ENCODE measurements at places on chromosomes 16 and 17. TPM values are rescaled to one million over a fixed set of nuclear protein-coding genes. Genes with fewer than 3 reads are reported as not detected.

Gene KRTAP4-8
- not detected for polyA plus RNA-seq

Gene KRT33B
- polyA plus RNA-seq: not detected

Gene ASB16
- 1.7 TPM for polyA plus RNA-seq

Gene XPO6
- 91.7 TPM for polyA plus RNA-seq

Gene POLDIP2
- 97.9 TPM for polyA plus RNA-seq

Gene CD300LG
- polyA plus RNA-seq: 0.79 TPM

Gene PAFAH1B1
- polyA plus RNA-seq: 169 TPM

- DNase-seq: no peak
Measured at GRCh38 chr16:82639666-82640336, 13.0 kb downstream of the CDH13 start.

GRCh38 chr16:88444826-88445582, 8.1 kb upstream of the ZFPM1 start:
- no peak for DNase-seq

DNA sequence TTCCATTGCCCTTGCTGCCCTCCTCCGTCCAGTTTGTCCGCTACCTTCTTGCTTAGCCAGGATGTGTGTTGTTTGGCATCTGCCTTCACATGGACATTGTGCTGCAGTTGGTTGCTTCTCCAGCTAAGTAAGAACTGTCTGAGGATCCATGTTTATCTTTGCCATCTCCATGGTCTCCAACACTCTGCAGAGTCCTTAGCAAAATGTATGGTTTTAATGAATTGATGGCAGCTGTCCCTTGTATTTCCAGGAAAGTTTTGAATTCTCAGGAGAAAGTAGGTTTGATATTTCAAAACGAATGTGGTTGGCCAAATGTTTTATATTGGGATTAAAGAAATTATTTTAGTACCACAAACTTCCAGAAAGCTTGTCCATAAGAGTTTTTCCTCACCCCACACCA, 160.9 kb downstream of the SPECC1 start:
- DNase-seq: no peak

DNA sequence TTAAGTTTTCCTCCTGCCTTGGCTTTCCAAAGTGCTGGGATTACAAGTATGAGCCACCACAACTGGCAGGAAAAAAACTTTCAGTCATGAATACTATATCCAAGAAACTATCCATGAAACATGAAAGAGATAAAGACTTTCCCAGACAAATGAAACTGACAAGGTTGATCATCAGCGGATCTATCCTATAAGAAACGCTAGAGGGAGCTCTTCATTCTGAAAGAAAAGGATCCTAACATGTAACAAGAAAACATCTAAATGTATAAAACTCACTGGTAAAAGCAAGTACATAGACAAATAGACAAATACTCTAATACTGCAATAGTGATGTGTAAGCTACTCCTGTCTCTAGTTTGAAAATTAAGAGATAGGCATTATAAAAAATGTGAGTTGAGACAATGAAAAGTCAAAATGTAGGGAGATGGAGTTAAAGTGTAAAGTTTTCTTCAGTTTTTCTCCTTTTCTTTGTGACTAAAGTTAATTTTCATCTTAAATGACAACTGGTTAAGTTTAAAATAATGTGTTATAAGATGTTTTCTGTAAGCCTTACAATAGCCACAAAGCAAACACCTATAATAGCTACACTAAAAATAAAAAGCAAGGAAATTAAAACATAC, 79.6 kb upstream of the TEKT1 start:
- no peak for DNase-seq

- DNase-seq: no peak
Measured at GRCh38 chr17:75105126-75106080, 4.4 kb upstream of the ARMC7 start.

DNA sequence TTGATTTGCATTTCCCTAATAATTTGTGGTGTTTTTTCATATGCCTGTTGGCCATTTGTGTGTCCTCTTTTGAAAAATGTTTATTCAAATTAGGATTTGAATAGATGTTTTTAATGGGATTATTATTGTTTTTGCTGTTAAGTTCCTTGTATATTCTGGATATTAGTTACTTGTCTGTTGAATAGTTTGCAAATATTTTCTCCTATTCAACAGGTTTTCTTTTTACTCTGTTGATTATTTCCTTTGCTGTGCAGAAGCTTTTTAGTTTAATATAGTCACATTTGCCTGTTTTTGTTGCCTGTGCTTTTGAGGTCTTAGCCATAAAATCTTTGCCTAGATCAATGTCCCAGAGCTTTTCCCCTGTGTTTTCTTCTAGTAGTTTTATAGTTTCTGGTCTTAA, 9.6 kb downstream of the GDE1 start:
- DNase-seq: no peak

DNA sequence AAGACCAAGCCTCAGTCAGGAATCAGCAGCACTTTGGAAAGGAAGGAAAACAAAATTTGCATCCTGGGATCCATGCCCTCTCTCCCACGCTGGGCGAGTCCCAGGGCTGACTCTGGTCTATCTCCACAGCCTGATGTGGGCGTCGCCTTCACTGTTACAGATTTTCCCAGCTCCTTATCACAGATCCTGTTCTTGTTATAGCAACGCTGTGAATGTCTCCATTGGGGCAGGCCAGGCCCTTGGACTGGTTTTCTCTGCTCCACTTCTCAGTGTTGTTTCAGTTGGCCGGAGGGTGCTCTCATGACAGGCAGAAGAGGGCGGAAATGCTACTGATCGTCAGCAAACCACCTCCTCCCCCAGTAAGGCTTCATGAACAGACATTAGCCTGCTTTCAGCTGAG, 127.9 kb upstream of the CDH11 start:
- DNase-seq: no peak

DNA sequence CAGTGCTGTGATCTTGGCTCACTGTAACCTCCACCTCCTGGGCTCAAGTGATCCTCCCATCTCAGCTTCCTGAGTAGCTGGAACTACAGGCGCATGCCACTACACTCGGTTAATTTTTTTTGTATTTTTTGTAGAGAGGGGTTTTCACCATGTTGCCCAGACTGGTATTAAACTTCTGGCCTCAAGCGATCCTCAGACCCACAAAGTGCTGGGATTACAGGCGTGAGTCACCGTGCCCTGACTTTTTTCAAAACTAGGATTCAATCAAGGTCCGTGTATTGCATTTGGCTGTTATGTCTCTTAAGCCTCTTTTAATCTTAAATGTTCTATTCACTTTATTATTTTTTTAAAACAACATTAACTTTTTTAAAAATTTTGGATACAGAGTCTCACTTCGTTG, 4.3 kb upstream of the CCL22 start:
- no peak for DNase-seq

- no peak for DNase-seq
Measured at GRCh38 chr16:86880316-86881117, 302.2 kb downstream of the FOXL1 start.

DNA sequence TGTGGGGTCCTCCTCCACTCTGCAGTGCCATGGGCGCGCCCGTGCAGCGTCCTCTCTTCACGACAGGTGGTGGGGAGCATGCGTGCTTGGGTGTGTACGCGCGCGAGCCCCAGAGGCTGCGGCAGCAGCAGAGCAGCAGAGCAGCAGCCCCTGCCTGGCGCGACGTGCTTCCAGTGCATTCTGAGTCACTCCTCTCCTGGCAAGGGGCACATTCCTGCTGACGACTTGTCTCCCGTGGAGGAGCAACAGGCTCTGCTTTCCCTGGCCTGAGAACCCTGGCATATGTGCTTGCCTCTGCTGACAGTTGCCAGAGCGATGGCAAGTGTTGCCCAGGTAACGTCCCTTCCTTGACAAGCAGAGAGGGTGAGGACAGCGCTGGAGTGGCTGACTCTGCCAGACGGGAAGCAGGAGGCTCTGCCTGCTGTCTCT, 133.8 kb upstream of the PLCG2 start:
- no peak for DNase-seq

DNA sequence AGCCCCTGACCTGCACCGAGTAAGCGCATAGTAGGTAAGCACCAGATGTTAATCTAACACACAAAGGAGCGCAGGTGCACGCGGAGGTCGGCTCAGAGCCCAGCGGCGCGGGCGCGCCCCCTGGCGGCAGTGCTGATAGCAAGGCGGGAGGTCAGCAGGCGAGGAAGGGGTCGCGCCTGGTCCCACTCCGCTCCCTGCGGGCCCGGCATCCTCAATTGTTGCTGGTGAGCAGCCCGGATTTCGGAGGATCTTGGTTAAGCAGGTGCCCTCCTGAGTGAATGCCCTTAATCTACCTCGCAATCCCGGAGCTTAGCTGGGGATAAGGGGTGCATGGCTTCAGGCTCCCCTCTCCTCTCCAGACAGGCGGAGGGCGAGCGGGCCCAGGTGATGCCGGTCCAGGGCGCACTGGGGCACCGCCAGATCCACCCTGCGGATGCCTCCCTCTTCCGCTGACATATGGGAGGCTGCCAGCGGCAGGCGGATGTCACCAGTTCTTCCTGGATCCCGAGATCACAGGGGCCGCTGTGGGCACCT, 4.0 kb upstream of the WNT3 start:
- no peak for DNase-seq

DNA sequence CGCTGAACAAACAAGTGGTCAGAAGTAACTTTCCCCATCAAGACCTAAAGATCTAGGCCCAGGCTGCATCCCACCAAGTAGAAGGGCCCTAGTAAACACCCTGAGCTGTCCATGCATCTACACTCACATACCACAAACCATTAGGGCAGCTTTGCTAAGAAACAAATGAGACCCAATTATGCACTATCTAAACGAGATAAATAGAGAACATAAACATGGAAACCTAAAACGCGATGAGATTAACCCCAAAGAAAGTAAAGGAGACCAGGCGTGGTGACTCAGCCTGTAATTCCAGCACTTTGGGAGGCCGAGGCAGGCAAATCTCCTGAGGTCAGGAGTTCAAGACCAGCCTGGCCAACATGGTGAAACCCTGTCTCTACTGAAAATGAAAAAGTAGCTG, 5.8 kb downstream of the TXNDC11 start:
- no peak for DNase-seq

GRCh38 chr16:89873972-89874689, 739 bp downstream of the TCF25 start:
- peak; percentile 86 for DNase-seq

DNA sequence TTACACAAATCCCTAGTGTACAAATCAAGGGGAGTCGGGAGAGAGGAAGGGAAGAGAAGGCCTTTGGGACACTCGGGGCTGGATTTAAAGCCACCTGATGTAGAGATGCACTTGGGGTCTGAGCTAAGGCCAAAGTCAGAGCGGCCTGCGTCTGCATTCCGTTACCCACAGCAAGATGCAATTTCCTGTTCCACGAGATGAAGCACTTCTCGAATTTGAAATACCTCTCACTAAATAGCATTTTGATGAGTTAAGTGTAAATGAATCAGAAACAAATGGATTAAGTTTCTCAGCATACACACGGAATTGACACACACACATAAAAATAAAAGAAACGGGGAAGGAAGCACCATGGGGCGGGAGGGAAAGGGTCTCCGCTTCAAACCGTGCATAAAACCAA, 386.0 kb downstream of the SOX9 start:
- no peak for DNase-seq

DNA sequence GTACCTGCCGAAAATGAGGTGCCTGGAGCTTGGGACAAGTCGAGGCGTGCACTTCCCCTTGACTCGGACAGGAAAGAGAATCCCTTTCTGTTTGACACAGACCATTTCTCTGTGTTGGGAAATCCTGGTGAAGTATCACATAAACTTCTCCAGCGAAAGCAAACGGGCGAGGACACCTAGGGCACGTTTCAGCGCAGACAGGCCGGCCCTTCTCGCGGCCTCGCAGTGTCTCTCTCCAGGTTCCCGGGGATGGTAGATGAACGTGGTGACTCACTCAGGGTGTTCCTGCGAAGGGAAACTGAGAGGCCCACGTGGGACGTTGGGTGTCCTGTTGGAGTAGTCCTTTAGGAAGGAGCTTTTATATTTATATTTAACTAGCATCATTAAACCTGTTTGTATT, 36.3 kb upstream of the ZNF750 start:
- no peak for DNase-seq

- DNase-seq: no peak
Measured at GRCh38 chr17:4950075-4950745, 709 bp upstream of the ENO3 start.

DNA sequence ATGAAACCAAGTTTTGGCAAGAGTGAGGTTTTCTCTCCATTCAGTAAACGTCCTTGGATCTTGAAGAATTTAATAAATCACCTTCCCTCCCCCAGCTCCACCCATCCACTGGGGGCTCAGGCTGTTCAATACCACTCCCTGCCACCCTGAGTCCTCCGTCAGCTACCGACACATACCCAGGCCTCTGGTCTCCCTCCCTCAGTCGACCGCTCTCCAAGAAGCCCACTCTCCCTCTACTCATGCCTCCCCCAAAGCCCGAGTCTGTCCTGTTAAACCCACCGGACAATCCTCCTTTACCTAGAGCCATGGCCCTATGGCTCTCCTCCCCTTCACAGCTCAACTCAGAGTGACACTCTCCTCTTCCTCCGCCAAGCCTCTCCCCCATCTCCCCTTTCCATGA, 19.7 kb upstream of the SLC4A1 start:
- DNase-seq: no peak

DNA sequence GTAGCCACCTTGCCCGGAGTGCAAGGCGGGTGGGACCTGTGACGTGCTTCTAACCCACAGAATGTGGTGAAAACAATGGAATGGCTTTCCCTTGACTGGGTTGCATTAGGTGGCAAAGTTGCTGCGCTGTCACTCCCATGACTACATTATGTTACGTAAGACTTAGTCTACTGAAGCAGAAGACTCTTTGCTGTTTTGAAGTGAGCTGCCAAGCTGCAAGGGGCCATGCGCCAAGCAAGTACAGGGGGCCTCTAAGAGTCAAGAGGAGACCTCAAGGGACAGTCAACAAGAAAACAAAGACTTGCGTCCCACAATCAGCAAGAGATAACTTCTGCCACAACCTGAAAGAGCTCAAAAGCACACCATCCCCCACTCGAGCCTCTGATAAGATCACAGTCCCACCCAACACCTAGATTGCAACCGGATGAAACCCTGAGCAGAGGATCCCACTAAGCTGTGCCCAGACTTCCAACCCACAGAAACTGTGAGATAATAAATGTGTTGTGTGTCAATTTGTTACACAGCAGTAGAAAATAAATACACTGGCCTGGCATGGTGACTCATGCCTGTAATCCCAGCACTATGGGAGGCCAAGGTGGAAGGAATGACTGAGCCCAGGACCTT, 16.5 kb downstream of the ANKRD11 start:
- DNase-seq: no peak

DNA sequence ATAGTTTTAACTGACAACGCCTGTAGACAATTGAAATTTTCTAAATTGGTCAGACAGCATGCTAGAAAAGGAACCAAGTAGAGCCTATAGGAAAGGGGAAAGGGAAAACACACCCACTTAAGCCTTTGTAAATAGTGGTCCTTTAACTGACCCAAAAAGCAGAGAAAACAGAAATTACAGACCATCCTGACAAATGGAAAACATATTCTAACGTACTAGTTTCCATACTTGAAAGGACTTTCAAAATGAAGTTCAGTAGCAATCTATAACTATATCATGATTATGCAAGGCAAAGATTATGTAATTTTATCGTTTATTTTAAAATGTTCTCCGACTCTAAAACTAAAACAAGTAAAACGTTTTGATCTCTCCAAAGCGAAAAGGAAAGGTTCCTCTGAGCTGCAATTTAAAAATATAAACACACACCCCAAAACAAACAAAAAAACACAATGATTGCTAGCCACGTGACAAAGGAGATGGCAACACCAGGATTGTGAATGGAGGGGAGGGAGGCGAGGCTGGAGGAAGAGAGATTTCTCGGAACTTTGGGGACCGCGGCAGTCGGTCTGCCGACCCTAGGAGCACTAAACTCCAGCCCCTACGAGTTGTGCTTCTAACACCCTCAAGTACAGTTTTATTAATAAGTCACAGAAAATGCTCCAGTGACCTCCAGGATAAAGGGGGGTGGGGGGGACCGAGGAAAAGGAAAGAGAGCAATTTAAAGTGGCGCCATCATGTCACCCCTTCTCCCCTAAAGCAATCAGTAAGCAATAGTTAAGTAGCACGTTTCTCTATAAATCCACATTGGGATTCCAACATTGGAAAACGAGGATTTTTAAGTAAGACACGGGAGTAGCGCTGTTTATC, 1.7 kb downstream of the KANSL1 start:
- DNase-seq: peak; percentile 83
